ENCODE measurements at places on chromosomes 5 and 9.

DNA sequence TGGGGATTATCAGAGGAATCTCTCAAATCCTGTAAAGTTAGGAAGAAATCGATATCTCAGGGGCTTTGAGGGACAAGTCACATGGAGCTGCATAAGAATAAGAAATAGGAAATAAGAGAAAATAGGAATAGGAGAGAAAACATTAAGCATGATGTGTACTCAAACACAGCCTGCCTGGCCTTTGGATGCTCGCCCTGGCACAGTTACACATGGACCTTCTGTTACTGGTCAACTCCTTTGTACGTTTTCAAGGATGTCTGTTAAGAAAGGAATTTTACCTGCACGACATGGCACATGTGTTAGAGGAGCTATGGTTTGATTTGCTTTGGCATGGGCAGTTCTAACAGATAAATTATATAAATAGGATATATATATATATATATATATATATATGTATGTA, 321.2 kb downstream of the CDH12 start:
- no peak for DNase-seq

GRCh38 chr5:143806579-143806978, 5.4 kb upstream of the HMHB1 start:
- DNase-seq, result no peak

DNA sequence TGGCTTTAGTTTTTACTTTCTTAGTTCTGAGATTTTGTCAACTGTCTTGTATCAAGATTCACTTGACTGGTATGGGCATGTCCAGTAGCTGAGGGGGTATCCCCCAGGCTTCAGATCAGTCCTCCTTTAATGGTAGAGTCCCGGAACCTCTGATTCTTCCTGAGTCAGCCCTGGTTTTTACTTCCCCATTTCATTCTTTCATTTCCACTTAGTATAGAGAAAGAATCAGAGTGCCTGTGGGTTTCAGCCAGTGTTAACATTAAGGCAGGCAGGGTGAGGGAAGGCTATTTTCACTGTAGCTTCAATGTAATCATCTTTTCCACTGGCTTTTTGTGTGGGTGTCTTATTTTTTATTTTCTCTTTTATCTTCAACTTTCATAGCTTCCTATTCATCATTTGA, 8.3 kb upstream of the COMMD10 start:
- no peak for DNase-seq

DNA sequence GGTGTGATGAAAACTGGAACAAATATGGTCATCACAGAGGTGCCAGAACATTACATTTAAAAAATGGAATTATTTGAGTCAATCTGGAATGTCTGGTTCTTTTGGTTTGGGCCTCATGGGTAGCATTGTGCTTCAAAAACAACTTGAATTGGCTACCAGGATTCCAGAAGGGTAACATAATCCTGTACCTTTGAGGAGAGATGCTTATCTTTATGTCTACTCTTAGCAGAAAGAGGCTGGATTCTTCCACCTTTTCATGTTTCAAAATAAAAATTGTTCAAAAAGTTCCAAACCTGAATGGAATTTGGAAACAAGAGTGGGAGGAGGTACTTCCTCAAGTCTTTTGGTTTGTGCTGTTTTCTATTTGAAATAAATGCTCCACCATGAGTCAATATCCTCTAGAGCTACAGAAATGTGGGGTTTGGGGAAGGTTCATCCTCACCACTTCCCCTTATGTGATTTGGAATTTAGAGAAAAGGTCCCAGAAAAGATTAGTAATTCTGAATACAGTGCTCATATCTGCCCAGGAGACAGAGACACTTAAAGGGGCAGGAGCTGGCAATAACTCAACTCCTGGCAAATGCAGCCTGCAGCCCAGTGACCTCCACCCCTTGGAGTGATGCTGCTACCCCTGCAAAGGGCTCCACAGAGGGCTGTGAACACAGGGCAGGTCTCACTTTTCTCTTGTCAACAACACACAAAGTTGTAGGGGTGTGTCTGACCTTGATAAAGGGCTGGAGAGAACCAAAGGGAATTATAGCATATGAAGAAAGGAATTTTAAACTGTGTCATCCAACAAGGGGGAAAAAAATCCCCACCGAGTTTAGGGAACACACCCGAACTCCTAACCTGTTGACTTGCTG, 272.8 kb downstream of the CWC27 start:
- DNase-seq, result no peak

DNA sequence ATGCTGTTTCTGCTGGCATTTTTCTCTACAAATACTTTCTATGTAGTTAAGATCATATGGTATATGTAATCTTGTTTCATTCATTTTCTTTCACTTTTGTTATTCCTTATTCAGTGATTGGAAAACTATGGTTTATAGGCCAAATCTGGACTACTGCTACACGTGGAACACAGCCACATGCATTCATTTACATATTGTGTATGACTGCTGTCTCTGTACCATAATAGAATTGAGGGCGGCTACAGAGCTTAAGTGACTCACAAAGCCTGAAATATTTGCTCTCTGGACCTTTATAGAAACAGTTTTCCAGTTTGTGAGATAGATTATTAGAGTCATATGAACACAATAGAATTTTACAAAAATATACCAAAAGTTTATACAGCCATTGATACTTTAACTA, 133.6 kb upstream of the CDKN2B start:
- no peak for DNase-seq

Measured in CD4-positive, alpha-beta T cell treated with Interleukin-15 for 4 hours (primary cell).